ENCODE measurements at places on chromosomes 12 and 14.

DNA sequence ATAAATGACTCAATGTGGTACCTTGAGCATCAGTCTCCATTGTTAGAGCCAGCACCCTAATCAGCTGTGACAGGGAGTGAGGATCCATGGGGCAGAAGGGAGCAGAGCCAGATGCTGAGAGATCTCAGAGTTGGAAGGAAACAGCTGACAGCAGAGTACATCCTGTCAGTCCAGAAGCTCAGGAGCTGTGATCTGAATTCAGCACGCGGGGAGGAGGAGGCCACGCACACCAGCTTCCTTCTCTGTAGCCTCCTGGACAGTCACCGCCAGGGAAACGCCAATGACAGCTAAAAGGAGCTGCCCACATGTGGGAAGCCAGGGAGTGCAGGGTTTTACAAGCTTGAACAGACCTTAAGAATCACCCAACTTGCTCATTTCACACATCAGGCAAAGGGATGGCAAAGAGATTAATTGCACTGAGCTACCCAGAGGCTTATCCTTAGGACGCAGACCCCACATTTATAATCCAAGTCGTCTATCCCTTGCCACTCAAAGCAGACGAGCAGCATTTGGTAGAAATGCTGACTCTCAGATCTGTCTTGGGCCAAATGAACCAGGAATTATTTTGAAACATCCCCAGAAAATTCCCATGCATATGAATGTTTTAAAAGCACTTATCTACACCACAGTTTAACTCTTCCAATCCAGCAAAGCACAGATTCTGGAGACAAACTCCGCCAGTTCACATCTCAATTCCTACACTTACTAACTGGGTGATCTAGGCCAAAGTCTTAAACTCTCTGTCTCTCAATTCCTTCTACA lies 322.6 kb upstream of the TMTC1 start:
- DNase-seq = no peak

DNA sequence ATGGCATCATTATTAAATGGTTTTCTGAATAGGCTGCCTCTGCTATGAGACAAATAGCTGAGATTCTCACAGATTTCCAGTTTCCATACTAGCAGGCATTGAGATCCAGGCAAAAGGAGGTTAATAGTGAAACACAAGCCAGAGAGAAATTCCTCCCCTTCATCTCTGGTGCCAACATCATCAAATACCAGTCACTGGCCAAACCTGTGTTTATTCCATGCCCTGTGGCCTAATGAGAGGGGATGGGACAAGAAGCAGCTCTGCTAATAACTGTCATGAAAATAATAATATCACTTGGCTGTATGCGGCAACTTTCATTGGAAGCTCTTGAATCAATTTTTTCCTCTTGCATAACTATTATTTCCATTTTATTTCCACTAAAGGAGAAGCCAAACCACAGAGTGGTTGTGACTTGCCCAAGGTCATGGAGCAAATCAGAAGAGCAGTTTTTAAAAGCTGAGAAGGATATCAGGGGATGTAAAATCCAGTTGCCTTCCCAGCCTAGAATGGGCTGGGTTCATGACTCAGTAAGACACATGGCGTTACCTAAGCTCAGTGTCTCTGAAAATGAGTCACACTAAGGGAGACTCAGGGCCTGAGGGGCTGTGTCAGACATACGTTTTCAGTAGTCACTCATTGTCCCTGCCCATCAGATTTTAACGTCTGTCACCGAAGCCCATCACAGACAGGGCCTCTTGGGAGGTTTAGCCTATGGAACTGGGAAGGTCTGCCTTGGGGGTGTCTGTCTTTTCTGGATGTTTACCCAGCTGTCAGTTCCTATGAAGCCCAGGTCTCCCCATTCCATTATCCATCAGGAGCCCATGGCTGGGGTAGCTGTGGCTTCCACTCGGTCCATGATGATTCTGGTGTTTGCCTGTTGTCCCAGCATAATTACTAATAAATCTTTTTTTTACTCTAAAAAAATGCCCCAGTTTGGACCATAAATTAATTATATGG lies 208.8 kb upstream of the EEA1 start:
- DNase-seq = no peak

- no peak for DNase-seq
Observed at GRCh38 chr12:3885277-3886094, 12.3 kb upstream of the PARP11 start.

DNA sequence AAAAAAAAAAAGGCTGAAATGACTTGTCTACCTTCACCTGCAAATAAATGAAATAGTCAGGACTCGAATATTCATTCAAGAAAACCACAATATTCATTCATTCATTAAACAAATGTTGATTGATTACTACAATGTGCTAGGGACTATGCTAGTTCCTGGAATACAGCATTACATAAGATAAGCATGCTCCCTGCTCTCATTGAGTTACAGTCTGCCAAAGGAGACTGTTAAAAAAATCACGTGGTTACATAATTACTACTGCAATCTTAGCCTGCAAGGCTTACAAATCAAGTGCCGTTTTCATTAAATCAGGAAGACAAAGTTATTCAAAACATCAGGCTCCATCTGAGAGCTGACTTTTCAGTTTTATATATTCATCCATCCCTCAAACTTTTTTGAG lies 70.4 kb upstream of the RIC8B start:
- no peak for DNase-seq

GRCh38 chr14:53399057-53399456 lies 245.9 kb upstream of the DDHD1 start:
- DNase-seq = no peak

DNA sequence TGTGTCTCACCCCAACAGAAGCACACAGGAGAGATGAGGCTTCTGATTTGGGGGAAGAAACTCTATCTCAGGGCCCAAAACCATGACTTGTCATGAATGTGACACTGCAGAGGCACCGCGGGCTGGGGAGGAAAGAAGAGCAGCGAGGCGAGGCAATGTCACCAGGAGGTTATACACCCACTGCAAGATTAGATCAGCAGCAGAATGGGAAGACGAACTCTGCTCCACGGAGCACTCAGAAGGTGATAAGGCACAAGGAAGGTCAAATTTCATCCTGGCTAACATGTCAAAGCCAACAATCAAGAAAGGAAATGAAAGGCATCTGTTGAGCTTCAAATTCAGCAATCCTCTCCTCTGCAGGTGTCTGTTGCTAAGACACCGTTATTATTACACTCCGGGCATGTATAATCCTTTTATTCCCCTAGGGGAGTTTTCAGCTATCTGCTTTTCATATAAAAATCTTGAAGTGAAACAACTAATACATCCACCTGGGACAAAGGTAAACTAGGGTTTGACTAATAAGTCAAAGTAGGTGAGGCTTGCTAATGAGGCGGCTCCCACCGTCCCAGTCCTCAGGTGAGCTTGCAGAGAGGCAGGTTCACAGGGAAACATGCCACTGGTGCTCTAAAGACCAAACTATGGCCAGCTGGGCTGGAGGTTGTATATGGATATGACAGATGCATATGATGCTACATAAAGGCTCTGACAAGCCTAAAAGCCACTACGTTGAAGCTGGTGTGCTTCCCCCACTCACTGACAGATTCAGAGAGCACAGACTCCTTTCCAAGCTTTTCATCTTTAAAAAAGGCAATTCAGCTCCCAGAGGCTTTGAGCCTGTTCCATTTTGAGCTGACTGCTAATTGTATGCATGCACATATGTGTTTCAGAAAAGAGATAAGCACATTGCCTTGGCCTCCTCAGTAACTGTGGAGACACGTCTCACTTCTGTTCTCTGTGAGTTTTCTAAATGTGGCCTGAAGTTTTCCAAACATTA lies 221.2 kb downstream of the NELL2 start:
- no peak for DNase-seq

GRCh38 chr14:54489318-54489683 lies 521 bp upstream of the GMFB start:
- no peak for DNase-seq

DNA sequence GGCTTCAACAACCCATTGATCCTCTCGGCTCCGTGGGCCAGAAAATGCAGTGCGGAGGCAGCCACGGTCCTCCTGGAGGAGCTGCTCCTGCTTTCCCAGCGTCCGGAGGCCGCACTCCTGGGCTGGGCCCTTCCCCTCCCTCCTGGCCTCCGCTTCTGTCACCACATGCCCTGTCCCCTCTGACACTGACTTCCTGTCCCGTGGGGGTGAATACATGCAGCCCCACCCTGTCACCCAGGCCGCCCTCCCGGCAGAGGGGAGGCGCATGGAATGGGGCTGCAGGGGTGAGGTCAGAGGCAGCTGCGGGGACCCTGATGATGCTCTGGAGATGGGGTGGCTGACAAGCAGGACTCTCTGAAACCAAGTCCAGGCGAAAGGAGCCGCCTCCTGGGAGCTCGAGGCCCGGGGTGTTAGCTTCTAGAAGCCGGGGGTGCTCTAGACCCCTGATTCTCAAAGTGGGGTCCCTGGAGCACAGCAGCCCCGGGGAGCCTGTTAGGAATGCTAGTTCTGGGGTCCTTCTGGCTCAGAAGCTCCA lies 32.2 kb downstream of the NOC4L start:
- DNase-seq = no peak

DNA sequence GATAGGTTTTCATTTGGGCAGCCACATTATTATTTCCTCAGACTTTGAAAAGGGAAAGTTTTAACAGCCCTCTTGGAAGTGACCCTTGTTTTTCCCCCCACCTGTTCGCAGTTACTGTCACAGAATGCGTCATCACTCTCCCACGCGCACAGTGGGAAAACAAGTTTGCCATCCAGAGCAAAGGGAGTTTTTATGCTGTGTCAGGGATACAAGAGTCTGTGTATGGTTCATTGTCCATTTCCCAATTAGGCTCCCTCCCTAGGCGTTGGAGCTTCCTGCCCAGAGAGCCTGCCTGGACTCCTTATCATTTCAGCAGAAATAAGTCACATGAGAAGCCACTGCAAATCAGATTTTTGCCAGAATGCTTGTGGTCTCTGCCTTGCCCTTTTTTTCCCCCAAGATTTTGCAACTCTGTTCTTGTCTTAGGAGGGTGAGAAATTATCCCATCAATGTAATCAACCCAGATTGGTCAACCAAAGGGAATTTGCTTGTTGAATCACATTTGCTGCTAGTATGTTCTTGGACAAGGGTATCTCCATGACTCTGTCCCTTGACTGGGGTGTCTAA lies 104.1 kb downstream of the IGF1 start:
- DNase-seq = no peak

GRCh38 chr14:58763210-58763609 lies 125.4 kb downstream of the DACT1 start:
- no peak for DNase-seq

- no peak for DNase-seq
Observed at GRCh38 chr14:44701563-44702263, 194.6 kb upstream of the FSCB start.

DNA sequence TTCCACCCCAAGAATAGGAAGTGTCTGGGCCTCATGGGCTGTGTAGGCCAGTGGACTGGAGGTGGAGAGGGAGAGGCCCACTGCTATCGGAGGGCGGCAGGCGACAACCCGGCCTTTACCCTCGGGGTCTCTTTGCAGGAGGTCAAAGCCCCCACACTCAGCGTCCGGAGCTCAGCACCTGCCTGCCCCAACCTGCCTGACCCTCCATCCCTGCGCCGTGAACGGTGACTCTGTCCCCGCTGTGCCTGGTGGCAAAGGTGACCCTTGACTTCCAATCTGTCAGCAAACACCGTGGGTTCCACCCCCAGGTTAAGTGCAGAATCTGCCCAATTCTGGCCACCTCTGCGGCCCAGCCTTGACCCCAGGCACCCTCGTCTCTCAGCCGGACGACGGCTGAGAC lies 15.7 kb upstream of the GALNT9 start:
- no peak for DNase-seq

- DNase-seq = no peak
Observed at GRCh38 chr12:93229494-93230325, 148.0 kb upstream of the NUDT4 start.

DNA sequence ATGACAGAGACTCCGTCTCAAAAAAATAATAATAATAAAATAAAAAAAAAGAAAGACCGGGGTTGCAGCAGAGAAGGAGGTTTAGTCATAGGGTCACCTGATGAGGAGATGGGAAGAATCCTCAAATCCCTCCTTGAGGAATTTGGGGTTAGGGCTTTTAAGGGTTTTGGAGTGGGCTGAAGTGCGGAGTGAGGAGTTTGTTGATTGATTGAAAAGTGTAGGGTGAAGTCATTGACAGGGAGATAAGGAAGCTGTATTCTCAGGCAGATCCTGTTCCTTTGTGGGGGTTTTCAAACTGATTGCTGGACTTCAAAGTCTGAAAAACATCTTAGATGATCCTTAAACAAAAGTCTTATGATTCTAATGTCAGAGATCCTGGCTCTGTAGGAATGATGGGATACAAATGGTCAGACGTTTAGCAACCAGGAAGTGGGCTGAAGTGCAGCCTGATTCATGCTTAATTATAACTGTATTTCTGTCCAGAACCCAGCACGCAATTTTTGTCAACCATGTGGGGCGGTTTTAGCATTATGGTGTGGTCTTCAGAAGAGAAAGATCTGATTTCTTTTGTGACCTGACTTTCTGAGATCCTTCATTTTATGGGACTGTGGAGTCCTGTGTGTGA lies 16.0 kb downstream of the FNTB start:
- DNase-seq = no peak

DNA sequence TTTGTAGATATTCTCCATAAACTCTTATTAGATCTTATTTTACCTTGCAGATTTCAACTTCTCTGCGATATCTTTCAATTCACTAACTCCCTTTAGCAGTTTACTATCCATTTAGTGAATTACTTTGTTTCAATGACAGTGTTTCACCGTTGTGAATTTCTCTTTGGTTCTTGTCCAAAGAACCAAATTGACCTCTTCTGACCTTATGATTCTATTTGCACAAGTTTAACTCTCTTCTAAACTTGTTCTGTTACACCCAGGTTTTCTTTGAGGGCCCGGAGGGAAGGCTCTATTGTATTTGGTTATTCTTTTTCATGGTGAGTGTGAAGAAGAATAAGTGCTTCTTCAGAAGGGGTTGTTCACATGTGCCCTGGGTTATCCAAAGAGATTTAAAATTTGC lies 186.7 kb downstream of the MON2 start:
- DNase-seq = no peak

DNA sequence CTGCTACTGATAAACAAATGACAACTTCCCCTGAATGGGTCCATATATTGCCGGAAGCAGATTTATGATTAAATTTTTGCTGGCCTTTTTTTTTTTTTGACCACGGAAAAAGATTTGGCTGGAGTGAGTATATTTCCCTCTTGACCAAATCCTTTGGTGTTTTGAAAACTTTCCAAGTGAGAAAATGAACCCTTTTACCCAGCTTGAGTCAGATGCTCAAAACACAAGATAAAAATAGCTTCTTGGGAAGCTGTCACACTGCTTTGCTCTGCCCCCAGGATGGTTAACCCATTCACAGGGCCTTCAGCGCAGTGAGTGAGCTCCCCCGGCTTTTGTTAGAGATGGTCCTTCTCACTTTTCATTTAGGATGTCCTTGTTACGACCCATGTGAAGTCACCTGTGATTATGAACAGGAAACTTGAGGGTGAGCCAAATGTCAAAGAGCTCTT lies 224.3 kb downstream of the PELI2 start:
- no peak for DNase-seq

DNA sequence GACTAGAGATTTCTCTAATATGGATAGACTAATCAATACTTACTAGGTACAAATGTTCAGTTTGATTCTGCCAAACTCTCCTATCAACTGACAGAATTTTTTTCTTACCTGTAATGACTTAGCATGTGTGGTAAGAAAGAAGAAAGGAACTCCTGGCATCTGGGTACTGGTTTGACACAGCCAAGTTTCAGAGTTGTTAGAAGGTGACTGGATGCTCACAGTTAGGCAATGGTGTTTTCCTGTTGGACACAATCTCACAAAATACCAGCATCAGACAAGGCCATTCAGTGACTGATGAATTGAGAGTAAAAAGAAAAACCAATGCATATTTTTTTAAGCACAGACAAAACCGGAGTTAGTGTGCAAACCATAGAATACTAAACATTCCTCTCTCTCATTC lies 4.2 kb downstream of the MUCL1 start:
- DNase-seq = no peak
